ENCODE measurements at places on chromosomes 2 and 18. TPM values are rescaled to one million over a fixed set of nuclear protein-coding genes. Genes with fewer than 3 reads are reported as not detected.

The CEP68 gene
- polyA plus RNA-seq: 7.0 TPM

The KLHL41 gene
- 2.7 TPM for polyA plus RNA-seq

The CGREF1 gene
- polyA plus RNA-seq: 0.49 TPM

The PHOSPHO2 gene
- 1.9 TPM for polyA plus RNA-seq

The GALNT14 gene
- polyA plus RNA-seq: 5.1 TPM

The INO80D gene
- 3.8 TPM for polyA plus RNA-seq

DNA sequence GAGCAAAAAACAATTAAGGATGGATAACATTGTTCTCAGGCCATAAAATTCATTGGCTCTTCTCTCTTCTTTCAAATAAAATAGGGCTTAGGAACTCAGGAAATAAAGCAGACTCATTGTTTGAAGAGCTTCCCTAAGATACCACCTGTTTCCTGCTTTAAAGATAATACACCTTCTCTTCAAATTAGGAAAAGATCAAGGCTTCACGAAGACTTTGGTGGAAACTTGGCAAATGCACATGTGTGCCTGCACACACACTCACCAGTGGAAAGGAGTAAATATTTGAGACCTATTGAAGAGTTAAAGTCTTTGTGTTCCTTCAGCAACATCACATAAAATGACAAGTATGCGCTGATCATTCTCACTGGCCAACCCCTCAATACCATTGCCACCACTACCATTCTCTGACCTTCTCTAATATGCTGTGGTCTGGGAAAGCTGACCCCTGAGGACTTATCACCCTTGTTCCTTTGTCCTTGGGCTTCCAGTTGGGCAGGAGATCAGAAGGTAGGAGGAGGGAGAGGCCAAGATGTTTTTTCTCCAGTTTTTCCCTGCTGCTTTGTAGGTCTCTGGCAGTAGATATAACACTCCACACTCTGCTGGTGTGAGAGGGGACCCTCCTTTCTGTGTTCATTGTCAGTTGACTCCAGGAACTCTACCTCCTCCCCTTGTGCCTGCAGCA, 53.5 kb upstream of the SPOPL start:
- H3K4me1 ChIP-seq: no peaks in the 10 kb centered on the region
- no peaks in the 10 kb centered on the region for H3K36me3 ChIP-seq
- DNase-seq: no peak
- H3K27me3 ChIP-seq: no peaks in the 10 kb centered on the region

GRCh38 chr18:55996717-55997116, 408.7 kb upstream of the TCF4 start:
- no peak for DNase-seq
- no peak overlapping the region for H3K27ac ChIP-seq
- H3K36me3 ChIP-seq: no peaks in the 10 kb centered on the region
- H3K27me3 ChIP-seq: no peaks in the 10 kb centered on the region

DNA sequence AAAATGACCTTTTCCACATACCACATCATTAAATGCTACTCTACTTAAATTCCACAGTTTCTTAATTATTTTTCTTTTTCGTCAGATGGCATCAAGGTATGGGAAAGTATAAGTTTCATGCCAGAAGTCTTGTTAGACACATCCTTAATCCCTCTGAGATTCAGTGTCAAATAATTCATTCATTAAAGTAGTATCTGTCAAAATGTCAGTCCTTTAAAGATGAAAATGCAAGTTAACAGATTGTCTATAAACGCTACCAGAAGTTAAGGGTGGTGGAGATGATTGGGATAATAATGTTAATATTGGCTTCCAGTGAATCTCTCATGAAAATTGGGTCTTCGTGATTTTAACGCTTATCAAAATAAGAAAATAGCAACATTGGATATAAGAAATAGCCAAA, 504.2 kb upstream of the LINC00305 start:
- H3K4me1 ChIP-seq: no peaks in the 10 kb centered on the region
- H3K27ac ChIP-seq: no peak overlapping the region
- no peaks in the 10 kb centered on the region for H3K36me3 ChIP-seq
- H3K27me3 ChIP-seq: no peaks in the 10 kb centered on the region
- DNase-seq: no peak
- no peak overlapping the region for H3K4me3 ChIP-seq

DNA sequence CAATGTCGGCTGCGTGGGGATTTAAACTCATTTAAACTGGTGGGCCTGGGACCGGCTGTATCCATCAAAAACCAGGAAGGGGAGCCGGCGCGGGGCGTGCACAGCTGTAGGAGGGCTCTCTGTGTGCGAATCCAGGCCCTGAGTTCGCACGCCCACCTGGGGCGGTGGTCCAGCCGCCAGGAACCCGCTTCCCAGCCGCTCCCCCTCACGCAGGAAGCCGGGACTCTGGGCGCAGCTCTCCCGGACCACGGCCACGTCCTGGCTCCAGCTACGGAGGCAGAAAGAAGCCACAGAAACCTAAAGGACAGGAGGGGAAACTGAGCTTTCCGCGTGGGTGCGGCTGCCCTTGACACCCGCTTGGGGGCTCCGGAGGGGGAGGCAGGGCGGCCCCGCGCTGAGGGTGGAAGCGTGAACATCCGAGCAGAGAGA, 80.6 kb downstream of the GFPT1 start:
- DNase-seq: no peak
- H3K4me1 ChIP-seq: peaks cover 21% of the 10 kb centered on the region
- H3K27me3 ChIP-seq: no peaks in the 10 kb centered on the region
- no peaks in the 10 kb centered on the region for H3K36me3 ChIP-seq
- H3K27ac ChIP-seq: no peak overlapping the region
- H3K4me3 ChIP-seq: peak overlapping the region; percentile 33

- peaks cover 8% of the 10 kb centered on the region for H3K4me1 ChIP-seq
- H3K4me3 ChIP-seq: no peak overlapping the region
- no peak for DNase-seq
- H3K27me3 ChIP-seq: no peaks in the 10 kb centered on the region
These were observed 95.7 kb upstream of the SLC39A10 start for GRCh38 chr2:195561116-195561921.

- no peak overlapping the region for H3K4me3 ChIP-seq
- H3K27me3 ChIP-seq: no peaks in the 10 kb centered on the region
These were observed 20.5 kb downstream of the APLF start for GRCh38 chr2:68487773-68488355.

- H3K4me3 ChIP-seq: no peak overlapping the region
- peaks cover 6% of the 10 kb centered on the region for H3K4me1 ChIP-seq
- no peaks in the 10 kb centered on the region for H3K27me3 ChIP-seq
- no peaks in the 10 kb centered on the region for H3K36me3 ChIP-seq
- H3K27ac ChIP-seq: no peak overlapping the region
These were observed 924.9 kb upstream of the FAM98A start for GRCh38 chr2:34523958-34524514.

DNA sequence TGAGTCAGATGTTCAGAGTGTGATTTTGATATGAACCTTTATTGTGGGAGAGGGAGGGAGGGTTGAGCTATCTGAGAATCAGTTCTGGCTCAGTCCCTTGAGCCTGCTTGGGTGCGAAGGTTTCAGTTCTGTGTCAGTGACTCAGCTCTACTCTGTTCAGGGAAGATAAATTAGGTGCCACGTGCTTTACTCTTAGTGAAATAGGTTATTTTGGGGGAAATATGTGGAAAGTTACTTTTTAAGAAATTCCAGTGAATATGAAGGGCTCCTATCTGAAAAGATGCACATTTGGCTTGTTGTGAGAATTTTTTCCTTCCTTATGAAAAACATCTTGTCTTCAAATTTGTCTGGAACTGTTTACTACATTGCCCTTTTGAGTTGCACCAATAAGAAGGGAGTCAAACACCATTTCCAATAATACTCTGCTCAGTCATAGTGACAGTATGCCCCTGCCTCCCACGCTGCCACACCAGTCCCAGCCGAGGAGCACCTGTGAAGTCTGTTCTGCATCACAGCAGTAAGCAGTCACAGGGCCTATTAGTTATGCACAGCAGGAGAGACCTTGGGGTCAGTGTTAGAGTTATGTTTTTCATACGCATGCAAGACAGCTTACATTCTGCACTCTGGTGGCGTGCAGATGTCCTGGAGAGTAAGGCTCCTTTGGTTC, 32.8 kb upstream of the DNAH7 start:
- no peak for DNase-seq
- no peak overlapping the region for H3K4me3 ChIP-seq

DNA sequence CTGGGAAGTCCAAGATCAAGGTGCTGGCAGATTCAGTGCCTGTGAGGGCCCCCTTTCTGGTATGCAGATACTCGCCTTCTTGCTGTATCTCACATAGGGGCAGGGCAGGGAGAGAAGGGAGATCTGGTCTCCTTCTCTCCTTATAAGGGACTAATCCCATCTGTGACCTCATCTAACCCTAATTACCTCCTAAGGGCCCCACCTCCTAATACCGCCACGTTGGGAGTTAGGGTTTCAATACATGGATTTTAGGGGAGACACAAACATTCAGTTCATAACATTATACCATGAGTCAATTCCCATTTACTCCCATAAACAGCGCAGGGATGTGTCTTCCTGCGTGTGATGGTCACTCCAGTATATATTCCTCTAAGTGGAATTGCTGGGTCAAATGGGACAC, 73.8 kb upstream of the TXNDC2 start:
- no peaks in the 10 kb centered on the region for H3K27me3 ChIP-seq
- no peak overlapping the region for H3K4me3 ChIP-seq
- no peak for DNase-seq
- H3K27ac ChIP-seq: no peak overlapping the region
- no peaks in the 10 kb centered on the region for H3K4me1 ChIP-seq
- no peaks in the 10 kb centered on the region for H3K36me3 ChIP-seq

DNA sequence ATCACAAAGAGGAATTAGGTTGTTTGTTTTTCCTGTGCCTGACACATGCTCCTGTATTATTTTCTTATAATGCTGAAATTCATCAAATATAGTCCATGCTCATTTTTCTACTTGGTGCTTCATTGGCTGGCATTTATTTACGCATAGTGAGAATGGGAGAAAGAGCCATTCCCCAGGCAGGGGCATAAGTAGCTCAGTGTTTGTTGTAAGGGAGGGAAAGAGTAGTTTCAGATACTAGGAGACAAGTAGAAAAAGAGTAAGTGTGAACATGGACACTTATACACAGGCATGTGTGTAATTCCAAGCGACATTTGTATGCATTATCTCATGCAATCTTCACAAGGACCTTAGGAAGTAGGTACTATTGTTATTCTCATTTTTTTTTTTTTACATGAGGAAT, 111.9 kb upstream of the UGP2 start:
- no peak overlapping the region for H3K4me3 ChIP-seq
- no peaks in the 10 kb centered on the region for H3K36me3 ChIP-seq
- DNase-seq: no peak
- no peaks in the 10 kb centered on the region for H3K27me3 ChIP-seq

DNA sequence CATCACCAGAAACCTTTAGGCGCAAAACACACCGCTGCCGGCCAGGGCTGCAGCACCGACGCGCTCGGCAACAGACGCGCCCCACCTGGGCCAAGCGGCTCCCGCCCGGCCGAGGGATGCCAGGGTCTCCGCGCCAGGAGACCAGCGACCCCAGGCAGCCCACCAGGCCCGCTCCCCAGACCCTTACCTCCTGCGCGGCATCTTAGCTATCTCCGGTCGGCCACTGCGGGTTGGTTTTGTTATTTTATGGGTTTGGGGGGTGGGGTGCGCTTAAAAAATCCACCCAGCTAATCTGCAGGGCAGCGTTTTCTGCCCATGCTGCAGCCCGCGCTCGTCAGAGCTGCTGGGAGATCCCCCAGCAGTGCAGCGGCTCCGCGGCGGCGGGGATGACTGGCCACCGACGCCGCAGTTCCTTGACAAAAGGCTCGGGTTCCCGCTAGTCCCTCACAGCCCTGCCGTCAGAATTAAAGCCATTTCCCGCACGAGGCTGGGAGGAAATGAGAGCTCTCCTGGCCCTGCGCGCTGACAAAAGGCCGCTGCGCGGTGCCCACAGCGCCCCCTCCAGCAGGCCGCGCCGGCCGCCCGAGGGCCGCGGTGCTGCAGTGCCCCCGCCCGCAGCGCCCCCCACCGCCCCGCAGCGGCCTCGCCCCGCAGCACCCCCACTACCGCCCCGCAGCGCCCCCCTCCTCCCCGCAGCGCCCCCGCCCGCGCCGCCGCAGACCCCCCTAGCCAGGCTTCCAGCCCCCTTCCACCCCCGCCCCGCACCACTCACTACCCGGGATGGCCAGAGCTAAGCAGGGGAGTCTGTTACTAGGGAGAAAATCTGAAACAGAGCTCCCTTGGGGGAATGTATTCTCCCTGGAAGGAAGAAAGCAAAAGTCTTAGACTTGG, at the start of gene ADD2:
TSS of gene ADD2 (minus strand) at position 502 of the 891 bp plus-strand sequence. CDS start 61,792 bp downstream, outside the sequence.
- no peaks in the 10 kb centered on the region for H3K27me3 ChIP-seq
- peak within 1 kb of the TSS; percentile 52 for H3K4me3 ChIP-seq
- H3K27ac ChIP-seq: no peak within 1 kb of the TSS

DNA sequence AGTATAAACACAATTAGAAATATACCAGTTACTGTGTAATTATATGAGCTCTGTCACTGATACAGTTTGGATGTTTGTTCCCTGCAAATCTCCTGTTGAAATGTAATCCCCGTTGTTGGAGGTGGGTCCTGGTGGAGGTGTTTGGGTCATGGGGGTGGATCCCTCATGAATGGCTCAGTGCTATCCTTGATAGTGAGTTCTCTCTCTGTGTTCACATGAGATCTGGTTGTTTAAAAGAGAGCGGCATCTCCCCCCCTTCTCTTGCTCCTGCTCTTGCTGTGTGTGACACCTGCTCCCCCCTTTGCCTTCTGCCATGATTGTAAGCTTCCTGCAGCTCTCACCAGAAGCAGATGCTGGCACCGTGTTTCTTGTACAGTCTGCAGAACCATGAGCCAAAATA, 24.1 kb downstream of the MTX2 start:
- no peaks in the 10 kb centered on the region for H3K4me1 ChIP-seq
- no peak overlapping the region for H3K4me3 ChIP-seq
- no peak overlapping the region for H3K27ac ChIP-seq
- no peaks in the 10 kb centered on the region for H3K27me3 ChIP-seq

DNA sequence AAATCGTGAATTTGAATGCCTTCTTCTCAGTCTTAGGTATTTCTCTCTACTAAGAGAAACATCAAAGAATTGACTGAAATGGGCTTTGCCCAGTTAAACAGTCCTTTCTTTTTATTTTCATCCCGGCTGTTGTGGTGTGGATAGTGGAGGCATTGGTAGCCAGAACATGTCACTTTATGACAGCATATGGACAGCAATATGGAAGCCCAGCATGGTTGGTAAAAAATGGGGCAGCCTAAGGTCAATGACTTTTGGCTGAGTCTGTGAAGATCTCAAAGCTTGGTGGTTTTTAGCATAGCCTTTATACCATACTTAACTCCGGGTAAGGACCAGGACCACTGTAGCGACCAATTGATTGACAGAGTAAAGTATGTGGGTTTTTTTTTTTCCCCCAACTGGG, 3.2 kb downstream of the CERS6 start:
- no peak overlapping the region for H3K4me3 ChIP-seq
- H3K27me3 ChIP-seq: no peaks in the 10 kb centered on the region
- H3K36me3 ChIP-seq: no peaks in the 10 kb centered on the region
- no peak overlapping the region for H3K27ac ChIP-seq

- no peak overlapping the region for H3K4me3 ChIP-seq
- no peak for DNase-seq
- H3K27me3 ChIP-seq: no peaks in the 10 kb centered on the region
- H3K4me1 ChIP-seq: no peaks in the 10 kb centered on the region
These were observed 40.1 kb downstream of the THUMPD2 start for GRCh38 chr2:39738936-39739335.
